ENCODE measurements at places on chromosomes 12 and 14.

- DNase-seq = no peak
Measured at GRCh38 chr12:132624186-132624855, 5.7 kb downstream of the P2RX2 start.

DNA sequence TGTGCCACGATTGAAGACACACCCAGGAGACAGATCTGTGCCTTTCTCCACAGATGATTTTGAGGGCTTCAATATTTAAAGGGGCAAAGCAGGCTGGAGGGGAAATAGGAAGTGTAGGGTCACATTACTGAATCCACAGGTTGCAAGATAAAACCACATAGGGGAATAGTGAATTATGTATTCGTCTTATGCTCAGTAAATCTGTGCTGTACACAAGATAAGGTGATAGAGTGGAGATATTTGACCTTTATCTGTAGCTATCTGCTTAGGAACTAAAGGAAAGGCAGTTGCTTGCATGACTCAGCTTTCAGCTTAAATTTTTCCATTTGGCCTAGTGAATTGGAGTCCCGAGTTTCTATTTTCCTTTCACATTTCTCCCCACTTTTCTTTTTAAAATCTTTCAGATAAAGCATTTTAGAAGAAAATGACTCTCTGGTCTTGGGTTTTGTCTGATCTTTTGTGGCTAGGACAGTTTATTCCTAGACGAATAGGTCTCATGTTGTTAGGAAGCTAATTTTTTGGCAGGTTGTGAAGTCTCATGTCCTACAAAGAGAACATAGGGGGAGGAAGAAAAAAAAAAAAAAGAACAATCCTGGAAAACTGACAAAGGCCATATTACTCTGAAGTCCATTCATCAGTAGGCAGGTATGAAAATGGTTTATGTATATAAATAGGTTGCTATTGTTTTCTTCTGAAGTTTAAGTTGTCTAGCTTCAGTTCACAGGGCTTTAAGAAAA lies 55.4 kb downstream of the FBXO33 start:
- DNase-seq = no peak

DNA sequence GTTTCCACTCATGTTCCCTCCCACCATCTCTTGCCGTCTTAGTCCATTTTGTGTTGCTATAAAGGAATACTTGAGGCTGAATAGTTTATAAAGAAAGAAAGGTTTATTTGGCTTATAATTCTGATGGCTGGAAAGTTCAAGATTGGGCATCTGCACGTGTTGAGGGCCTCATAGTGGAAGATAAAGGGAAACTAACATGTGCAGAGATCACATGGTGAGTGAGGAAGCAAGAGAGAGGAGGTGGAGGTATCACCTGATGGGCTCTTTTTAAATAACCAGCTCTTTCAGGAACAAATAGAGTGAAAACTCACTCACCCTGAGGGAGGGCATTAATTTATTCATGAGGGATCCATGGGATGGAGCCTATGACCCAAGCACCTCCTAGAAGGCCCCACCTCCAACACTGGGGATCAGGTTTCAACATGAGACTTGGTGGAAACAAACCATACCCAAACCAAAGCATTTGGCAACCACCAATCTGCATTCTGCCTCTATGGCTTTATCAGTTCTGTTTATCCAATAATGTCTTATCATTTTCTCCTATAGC lies 29.5 kb downstream of the MYO1H start:
- no peak for DNase-seq

GRCh38 chr14:69711065-69711464 lies 55.9 kb upstream of the SRSF5 start:
- no peak for DNase-seq

- no peak for DNase-seq
Measured at GRCh38 chr12:88237954-88238353, 95.8 kb downstream of the TMTC3 start.

GRCh38 chr12:109698820-109699219 lies 14.8 kb upstream of the FAM222A start:
- no peak for DNase-seq

DNA sequence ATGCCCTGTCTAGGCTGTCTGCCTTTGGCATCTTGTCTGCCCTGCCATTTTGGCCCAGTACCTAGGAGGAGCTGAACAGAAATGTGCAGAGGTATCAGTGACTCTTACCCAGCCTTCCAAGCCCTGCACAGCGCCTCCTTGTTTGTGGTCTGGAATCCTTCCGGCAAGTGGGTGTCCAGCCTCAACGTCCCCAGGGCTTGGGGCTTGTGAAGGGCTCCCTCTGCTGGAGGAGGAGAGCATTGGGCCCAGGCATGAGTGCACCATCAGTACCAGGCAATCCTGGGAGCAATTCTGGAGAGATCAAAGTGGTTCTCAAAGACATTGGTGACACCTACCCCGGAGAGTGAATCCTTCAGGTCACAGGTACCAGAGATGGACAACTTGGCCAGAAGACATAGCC lies 2.4 kb upstream of the TCL1B start:
- DNase-seq = no peak

Measured in activated gamma-delta T cell treated with anti-CD3 and anti-CD28 coated beads, Interleukin-2, amount 50 U/mL, for 16 hours (primary cell).